Myocyte (in vitro differentiated cells): ENCODE measurements at places on chromosomes 5 and 9. TPM values are rescaled to one million over a fixed set of nuclear protein-coding genes. Genes with fewer than 3 reads are reported as not detected.

CTNND2 gene
- 0.05 TPM in 1 of 2 replicates, not detected in the other for total RNA-seq

TERT gene
- 165 and 184 TPM in 2 replicates for total RNA-seq

ANKRD18A gene
- total RNA-seq, result 0.24 and 0.73 TPM in 2 replicates

PAEP gene
- total RNA-seq, result not detected in 2 replicates

SH3TC2 gene
- total RNA-seq, result 3.9 and 4.3 TPM in 2 replicates

PRLR gene
- not detected in 2 replicates for total RNA-seq

CCDC183 gene
- total RNA-seq, result 0.70 and 3.4 TPM in 2 replicates

IL13 gene
- not detected in 2 replicates for total RNA-seq

ZBTB26 gene
- 3.8 and 7.0 TPM in 2 replicates for total RNA-seq

FBXL7 gene
- total RNA-seq, result 9.7 and 11.2 TPM in 2 replicates

FCN1 gene
- not detected in 2 replicates for total RNA-seq

KIAA0825 gene
- 2.9 and 3.4 TPM in 2 replicates for total RNA-seq

TPPP gene
- 0.10 and 0.24 TPM in 2 replicates for total RNA-seq

CRHBP gene
- 1.3 TPM in 1 of 2 replicates, not detected in the other for total RNA-seq

PCDHGB2 gene
- total RNA-seq, result 14.0 and 14.5 TPM in 2 replicates

CBY3 gene
- not detected in 2 replicates for total RNA-seq

CD274 gene
- total RNA-seq, result 0.78 and 0.94 TPM in 2 replicates

FGF10 gene
- total RNA-seq, result 0.57 and 1.6 TPM in 2 replicates

PCDHA4 gene
- 1.2 and 1.4 TPM in 2 replicates for total RNA-seq

ISL1 gene
- total RNA-seq, result 0.10 TPM in 1 of 2 replicates, not detected in the other

CCL27 gene
- not detected in 2 replicates for total RNA-seq

MAT2B gene
- 58.7 and 62.7 TPM in 2 replicates for total RNA-seq

ARAP3 gene
- total RNA-seq, result 0.16 and 0.47 TPM in 2 replicates

GARNL3 gene
- 2.6 and 4.1 TPM in 2 replicates for total RNA-seq

PLAC8L1 gene
- total RNA-seq, result 0.88 TPM in 1 of 2 replicates, not detected in the other

BTNL3 gene
- 0.21 TPM in 1 of 2 replicates, not detected in the other for total RNA-seq

FOXD4L5 gene
- not detected in 2 replicates for total RNA-seq
